ENCODE measurements at places on chromosomes 4 and X. TPM values are rescaled to one million over a fixed set of nuclear protein-coding genes. Genes with fewer than 3 reads are reported as not detected.

Gene FRMPD4
- 0.23 TPM for total RNA-seq

Gene RHOXF1
- not detected for total RNA-seq

Gene TEX13B
- total RNA-seq: not detected

Gene MAGEB6
- not detected for total RNA-seq

Gene SYNPO2
- 0.06 TPM for total RNA-seq

Gene FHDC1
- 0.95 TPM for total RNA-seq

Gene ETDB
- total RNA-seq: not detected

Gene BMP3
- total RNA-seq: 1.8 TPM

DNA sequence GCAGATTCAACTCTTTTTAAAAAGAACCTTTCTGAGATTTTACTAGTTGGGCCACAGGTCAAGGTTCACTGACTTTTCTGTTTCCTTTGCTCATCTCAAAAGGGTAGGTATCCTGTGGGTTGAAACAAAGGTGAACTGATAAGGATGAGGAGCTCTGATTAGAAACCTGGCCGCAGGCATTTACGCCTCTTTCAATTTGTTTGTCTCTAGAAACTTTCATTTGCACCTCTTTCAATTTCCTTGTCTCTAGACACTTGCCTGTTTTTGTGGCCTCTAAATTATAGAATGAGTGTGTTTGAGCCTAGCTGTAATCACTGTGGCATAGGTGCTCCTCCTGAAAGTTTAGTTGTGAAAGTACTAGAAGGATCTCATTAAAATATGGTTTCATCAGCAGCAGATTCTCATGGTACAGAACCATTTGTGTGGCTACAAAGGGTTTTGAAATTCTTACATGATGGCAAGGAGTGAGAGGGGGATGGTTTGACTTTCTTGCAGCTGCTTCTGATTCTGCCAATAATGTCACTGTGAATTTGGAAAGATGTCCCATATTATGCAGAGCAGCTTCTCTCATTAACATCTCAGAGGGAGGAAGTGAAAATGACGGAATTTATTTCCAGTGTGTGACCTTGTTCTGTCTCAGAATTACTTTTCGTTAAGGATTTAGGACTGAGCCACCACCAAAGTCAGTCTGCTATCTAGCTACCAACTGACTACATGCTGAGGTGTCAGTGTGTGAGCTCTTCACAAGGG lies 142.2 kb downstream of the SH2D1A start:
- no peak overlapping the region for H3K4me3 ChIP-seq
- no peak overlapping the region for H3K27ac ChIP-seq
- no peak for DNase-seq
- H3K36me3 ChIP-seq: no peaks in the 10 kb centered on the region
- H3K27me3 ChIP-seq: no peaks in the 10 kb centered on the region
- H3K4me1 ChIP-seq: no peaks in the 10 kb centered on the region

DNA sequence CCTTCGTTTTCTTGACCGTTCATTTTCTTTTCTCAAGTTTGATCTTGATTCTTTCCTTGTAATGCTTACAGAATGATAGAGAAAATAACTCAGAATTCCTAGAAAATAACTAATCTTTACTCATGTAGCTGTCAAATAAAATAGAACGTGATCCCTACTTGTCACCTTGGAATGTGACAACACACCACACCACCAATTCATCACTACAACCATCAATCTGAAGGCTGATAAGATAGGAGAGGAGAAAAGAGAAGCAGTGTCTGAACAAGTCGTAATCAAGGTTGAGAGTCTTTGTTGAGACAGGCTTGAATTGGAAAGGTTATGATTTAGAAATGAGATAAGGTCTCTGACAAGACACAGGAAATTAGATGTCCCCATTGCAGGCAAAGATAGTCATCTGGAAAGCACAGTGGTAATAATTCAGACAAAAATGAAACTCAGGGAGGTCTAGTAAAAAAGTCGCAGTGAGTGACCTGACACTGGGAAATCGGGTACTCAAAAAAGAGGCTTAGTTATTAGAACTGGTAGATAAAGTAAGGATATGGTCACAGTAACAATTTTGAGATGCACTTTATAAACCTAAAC lies 456.2 kb downstream of the FAT4 start:
- H3K27me3 ChIP-seq: no peaks in the 10 kb centered on the region
- H3K4me1 ChIP-seq: no peaks in the 10 kb centered on the region
- H3K36me3 ChIP-seq: no peaks in the 10 kb centered on the region
- no peak overlapping the region for H3K27ac ChIP-seq
- DNase-seq: no peak
- H3K4me3 ChIP-seq: no peak overlapping the region

DNA sequence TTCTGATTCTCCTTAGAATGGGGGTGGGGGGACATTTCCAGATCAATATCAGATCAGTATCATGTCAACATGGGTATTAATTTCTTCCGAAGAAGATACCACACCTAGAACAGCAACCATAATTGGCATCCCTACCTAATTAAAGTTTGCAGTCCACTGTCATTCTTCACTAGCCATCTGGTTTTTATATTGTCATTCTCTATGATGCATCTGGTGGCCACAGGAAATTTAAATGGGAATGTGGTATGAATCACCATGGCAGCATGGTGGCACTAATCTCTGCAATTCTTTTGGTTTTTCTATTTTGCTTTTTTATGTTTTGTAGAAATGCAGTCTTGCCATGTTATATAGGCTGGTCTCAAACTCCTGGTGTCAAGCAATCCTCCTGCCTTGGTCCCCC lies 16.6 kb upstream of the UBE2D3 start:
- no peaks in the 10 kb centered on the region for H3K4me1 ChIP-seq
- no peaks in the 10 kb centered on the region for H3K27me3 ChIP-seq
- no peak overlapping the region for H3K27ac ChIP-seq
- no peak overlapping the region for H3K4me3 ChIP-seq
- no peaks in the 10 kb centered on the region for H3K36me3 ChIP-seq
- DNase-seq: no peak

- no peak overlapping the region for H3K4me3 ChIP-seq
- DNase-seq: no peak
- H3K27me3 ChIP-seq: no peaks in the 10 kb centered on the region
- H3K36me3 ChIP-seq: peaks cover 3% of the 10 kb centered on the region
- H3K27ac ChIP-seq: no peak overlapping the region
Observed at GRCh38 chr4:38831653-38832052, 25.0 kb downstream of the TLR6 start.

DNA sequence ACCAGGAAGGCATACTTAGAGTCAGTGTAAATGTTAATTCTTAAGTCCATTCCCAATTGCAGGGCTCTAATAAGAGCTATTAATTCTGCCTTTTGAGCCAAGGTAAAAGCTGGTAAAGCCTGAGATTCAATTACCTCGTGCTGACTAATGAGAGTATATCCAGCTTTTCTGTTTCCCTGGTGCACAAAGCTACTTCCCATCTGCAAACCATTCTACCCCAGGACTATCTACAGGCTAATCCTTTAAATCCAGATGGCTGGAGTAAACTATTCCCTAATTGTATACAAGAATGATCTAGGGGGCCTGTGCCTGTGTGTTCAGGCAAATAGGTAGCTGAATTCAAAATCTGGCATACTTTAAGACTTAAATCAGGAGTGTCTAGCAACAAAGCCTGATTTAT lies 365.0 kb downstream of the GPM6A start:
- H3K36me3 ChIP-seq: no peaks in the 10 kb centered on the region
- no peaks in the 10 kb centered on the region for H3K27me3 ChIP-seq
- no peak overlapping the region for H3K27ac ChIP-seq
- no peak for DNase-seq

DNA sequence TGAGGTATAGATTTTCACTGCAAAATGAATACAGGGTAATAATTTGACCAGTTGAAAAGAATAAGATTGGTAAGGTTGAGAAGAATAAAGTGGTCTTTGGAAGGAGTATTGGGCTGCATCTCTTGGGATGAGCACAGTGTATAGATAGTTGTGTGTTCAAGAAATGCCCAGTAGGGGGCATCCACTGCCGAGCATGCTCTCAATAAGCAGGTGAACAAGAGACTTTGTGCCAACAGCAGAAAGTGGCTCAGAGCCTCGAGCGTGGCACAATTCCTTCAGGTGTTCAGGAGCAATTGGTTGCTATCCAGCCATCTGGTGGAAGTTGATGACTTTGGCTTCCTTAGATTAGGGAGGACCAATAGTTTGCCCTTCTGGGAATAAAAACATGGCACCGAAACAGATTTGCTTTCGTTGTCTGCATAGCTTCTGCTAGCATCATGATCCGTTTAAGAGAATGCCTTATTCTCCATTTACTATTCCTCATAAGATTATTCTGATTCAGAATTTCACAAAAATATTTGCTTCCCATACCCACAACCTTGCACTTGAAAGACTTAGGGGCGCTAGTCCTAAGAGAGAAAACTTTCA lies 258.1 kb upstream of the NEIL3 start:
- no peaks in the 10 kb centered on the region for H3K27me3 ChIP-seq
- peak; percentile 63 for DNase-seq
- no peak overlapping the region for H3K4me3 ChIP-seq
- H3K36me3 ChIP-seq: no peaks in the 10 kb centered on the region
- H3K27ac ChIP-seq: no peak overlapping the region
- H3K4me1 ChIP-seq: peaks cover 13% of the 10 kb centered on the region

GRCh38 chrX:38664285-38664684 lies 102.9 kb downstream of the TSPAN7 start:
- DNase-seq: peak; percentile 56
- H3K4me3 ChIP-seq: no peak overlapping the region
- peaks cover 5% of the 10 kb centered on the region for H3K27me3 ChIP-seq
- H3K36me3 ChIP-seq: no peaks in the 10 kb centered on the region

- no peaks in the 10 kb centered on the region for H3K27me3 ChIP-seq
- peak; percentile 42 for DNase-seq
- H3K36me3 ChIP-seq: no peaks in the 10 kb centered on the region
- H3K27ac ChIP-seq: no peak overlapping the region
Observed at GRCh38 chr4:17544205-17544604, 29.2 kb downstream of the CLRN2 start.

DNA sequence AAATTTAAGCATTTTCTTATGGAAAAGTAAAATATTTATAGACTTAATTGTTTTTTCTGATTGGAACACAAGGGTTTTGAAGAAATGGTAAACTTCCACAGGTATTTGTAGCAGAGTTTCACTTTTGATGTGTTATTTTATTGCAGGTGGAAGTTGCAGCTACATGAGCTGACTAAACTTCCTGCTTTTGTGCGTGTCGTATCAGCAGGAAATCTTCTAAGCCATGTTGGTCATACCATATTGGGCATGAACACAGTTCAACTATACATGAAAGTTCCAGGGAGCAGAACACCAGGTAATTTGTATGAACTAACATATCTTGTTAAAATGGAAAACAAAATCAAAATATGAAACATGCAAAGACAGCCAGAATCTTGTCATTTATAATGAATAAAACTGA lies 117.4 kb downstream of the DIPK2B start:
- H3K4me3 ChIP-seq: no peak overlapping the region
- no peaks in the 10 kb centered on the region for H3K27me3 ChIP-seq
- H3K36me3 ChIP-seq: peaks cover 33% of the 10 kb centered on the region
- DNase-seq: no peak
- H3K4me1 ChIP-seq: peaks cover 14% of the 10 kb centered on the region
- H3K27ac ChIP-seq: no peak overlapping the region

DNA sequence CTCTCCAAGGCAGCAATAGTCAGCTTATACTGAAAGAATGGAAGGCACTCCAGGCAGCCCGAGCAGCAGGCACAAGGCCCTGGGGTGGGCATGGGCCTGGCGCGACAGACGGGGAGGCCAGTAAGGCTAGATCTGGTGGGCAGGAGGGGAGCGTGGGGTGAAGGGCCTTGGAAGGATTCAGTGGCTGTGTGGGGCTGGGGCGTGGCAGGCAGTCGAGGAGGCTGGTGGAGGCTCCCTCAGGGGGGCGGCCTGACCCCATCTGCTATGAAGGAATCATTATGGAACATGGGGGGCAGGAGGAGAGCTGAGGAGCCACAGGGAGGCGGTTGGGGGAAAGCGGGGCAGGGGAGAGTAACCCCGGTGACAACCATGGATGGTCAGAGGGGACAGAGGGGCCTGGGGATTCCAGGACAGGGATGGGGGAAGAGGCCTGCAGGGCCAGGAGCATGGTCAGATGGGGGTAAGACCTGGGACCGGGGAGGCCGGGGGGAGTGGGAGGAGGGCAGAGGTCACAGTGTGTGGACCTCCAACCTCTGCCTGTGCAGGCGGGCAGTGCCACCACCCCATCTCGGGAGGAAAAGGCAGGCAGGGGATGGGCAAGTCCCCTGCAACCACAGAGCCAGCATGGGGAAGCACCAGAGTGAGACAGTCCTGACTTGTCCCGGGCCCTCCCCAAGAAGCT lies 70.3 kb downstream of the ACOX3 start:
- no peaks in the 10 kb centered on the region for H3K4me1 ChIP-seq
- no peak overlapping the region for H3K27ac ChIP-seq
- no peak for DNase-seq
- H3K4me3 ChIP-seq: no peak overlapping the region
- H3K36me3 ChIP-seq: no peaks in the 10 kb centered on the region

DNA sequence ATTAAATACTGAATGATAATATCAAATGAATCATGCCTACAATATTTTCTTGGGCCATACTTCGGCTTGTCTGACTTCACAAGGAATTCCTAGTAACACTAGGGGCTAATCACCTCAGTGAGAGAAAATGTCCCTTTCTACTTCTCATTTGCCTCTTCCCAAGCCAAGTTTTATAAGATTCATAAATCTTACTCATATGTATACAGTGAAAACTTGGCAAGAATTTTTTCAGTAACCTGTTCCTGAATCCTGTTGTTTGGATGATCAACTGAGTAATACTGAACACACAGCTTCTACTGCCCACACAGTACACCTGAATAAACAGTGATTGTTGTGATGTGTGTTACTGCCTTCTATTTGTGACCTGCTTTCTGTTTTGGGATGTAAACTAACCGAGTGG lies 16.5 kb downstream of the TMPRSS11E start:
- H3K27ac ChIP-seq: peak overlapping the region; percentile 61
- H3K4me1 ChIP-seq: peaks cover 55% of the 10 kb centered on the region
- DNase-seq: peak; percentile 98
- no peaks in the 10 kb centered on the region for H3K36me3 ChIP-seq

GRCh38 chr4:140188975-140189374 lies 35.0 kb upstream of the MAML3 start:
- no peak overlapping the region for H3K27ac ChIP-seq
- no peaks in the 10 kb centered on the region for H3K36me3 ChIP-seq
- H3K27me3 ChIP-seq: no peaks in the 10 kb centered on the region
- H3K4me1 ChIP-seq: peaks cover 26% of the 10 kb centered on the region
- H3K4me3 ChIP-seq: no peak overlapping the region

GRCh38 chr4:58456727-58457384 lies 1346.7 kb upstream of the IGFBP7 start:
- no peak for DNase-seq
- no peak overlapping the region for H3K27ac ChIP-seq
- H3K4me1 ChIP-seq: no peaks in the 10 kb centered on the region

DNA sequence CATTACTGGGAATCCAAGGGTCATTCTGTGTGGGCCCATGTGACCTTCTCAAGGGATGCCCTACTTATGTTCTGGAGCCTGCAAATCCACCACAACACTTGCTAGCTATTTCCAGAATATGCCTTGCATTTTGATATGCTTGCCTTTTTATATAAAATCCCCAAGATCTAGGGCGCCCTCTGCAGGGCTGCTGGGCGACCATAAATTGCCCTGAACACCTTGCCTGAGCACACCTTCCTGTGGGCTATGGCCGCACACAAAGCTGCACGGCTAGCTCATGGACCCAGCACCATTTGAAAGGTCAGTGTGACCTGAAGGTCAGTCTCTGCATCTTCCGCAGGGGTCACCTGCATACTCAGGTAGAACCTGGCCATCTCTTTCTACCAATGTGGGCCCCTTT lies 311.7 kb downstream of the NLGN4X start:
- H3K27ac ChIP-seq: no peak overlapping the region
- no peak for DNase-seq
- H3K4me1 ChIP-seq: no peaks in the 10 kb centered on the region
- H3K36me3 ChIP-seq: no peaks in the 10 kb centered on the region
- no peak overlapping the region for H3K4me3 ChIP-seq

GRCh38 chrX:13175056-13175455 lies 130.6 kb upstream of the FAM9C start:
- H3K4me1 ChIP-seq: peaks cover 9% of the 10 kb centered on the region
- H3K4me3 ChIP-seq: no peak overlapping the region
- no peak overlapping the region for H3K27ac ChIP-seq
- no peak for DNase-seq
- no peaks in the 10 kb centered on the region for H3K27me3 ChIP-seq

Data from PC-3 (cell line).